ENCODE measurements at places on chromosomes 1 and 21.

DNA sequence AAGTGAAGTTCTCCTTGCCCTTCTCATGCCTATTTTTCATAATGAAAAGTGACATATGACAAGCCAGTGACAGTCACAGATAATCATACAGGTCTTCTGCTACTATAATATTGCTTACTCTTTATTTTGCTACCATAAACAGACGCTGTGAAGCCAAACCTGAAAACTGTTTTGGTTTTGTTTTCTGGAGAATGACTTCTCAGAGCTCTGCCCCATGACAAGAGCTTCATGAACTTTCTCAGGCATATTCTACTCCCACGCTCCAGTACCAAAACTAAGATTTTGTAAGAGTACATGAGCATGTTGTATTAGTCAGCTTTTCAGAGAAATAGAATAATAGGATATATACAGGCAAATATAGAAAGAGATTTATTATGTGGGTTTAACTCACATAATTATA is 64.3 kb upstream of the VTCN1 start:
- no peak for DNase-seq

DNA sequence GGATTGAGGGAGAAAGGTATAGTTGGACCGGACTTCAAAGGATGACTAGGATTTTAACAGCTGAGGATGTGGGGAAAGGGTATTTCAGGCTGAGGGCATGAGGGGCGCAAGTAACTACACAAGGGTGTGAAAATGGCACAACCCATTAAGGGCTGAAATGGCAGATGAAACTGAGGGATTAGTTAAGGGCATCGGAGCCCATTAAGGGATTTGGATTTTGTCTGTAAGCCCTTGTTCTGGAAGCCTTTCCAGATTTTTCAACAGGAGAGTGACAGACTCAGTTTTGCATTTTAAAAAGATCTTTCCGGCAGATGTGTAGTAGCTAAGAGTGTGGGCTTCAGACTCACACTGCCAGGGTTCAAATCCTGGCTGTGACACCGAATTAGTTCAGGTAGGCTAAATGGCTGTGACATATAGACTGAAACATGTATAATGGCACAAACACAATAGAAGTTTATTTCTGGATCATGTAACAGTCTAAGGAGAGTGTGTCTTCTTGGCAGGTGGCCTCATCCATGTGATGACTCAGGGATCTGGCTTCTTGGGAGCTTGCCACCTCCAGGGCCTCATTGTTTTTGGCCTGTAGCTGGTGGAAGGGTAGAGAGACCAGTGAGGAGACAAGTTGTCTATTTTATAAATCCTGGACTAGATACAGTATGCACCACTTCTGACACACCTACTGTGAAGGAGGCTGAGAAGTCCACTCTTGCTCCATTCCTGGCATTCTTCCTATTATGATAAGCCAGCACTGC is 49.6 kb downstream of the UBE2T start:
- DNase-seq = no peak

DNA sequence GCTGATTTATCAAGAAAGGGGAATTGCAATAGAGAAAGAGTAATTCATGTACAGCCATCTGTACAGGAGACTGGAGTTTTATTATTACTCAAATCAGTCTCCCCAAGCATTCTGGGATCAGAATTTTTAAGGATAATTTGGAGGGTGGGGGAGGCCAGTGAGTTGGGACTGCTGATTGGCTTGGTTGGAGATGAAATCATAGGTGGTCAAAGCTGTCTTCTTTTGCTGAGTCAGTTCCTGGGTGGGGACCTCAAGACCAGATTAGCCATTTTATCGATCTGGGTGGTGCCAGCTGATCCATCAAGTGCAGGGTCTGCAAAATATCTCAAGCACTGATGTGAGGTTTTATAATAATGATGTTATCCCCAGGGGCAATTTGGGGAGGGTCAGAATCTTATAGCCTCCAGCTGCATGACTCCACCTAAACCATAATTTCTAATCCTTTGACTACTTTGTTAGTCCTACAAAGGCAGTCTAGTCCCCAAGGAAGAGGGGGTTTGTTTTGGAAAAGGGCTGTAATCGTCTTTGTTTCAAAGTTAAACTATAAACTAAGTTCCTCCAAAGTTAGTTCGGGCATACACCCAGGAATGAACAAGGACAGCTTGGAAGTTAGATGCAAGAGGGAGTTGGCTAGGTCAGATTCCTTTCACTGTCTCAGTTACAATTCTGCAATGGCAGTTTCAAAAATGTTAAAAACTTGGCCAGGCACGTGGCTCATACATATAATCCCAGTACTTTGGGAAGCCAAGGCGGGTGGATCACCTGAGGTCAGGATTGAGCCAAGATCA is 16.9 kb upstream of the RAB3B start:
- no peak for DNase-seq

DNA sequence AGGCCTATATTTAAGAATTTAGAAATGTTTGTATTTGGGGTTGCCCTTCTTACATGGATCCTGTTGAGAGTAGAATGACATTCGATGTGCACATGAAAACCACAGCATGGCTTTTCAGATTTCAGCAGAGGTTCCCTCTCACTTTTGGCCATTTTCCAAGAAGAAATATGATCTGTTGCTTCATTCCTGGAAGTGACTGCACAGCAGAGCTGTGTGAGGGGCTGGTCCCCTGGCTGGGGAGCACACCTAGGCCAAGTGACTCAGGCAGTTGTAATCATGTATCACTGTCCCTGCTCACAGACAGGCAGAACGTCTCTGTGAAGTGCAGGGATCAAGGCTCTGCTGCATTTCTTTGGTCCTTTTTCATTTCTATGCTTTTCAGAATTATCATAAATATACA is 32.3 kb downstream of the AGT start:
- no peak for DNase-seq

Measured in stimulated activated CD4-positive, alpha-beta T cell treated with anti-CD3 and anti-CD28 coated beads, Interleukin-15, amount 100 ng/mL, for 1 hour (primary cell).